Vagina (tissue), 2 donors: ENCODE measurements at places on chromosomes 1 and 21.

DNA sequence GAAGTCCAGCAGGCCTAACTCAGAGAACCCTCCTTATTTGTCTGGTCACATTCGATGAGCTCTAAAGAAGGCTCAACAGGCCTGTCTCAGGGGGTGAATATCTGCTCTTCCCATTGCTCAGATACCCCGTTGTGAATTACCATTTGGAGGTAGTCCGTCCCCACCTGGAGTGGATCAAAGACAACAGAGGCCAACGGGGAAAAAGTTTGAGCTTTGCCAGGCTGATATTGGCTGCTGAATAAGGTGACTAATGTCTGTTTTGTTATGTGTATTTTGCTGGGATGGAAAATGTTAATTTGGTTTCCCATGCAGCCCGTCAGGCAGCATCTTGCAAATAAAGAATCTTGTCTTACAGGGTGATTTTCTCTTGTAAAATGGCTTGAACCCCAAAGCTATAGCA is 69.2 kb upstream of the EPS8L3 start:
- DNase-seq = no peak

GRCh38 chr21:43812957-43813655 is 23.7 kb downstream of the RRP1 start:
- DNase-seq = no peak

DNA sequence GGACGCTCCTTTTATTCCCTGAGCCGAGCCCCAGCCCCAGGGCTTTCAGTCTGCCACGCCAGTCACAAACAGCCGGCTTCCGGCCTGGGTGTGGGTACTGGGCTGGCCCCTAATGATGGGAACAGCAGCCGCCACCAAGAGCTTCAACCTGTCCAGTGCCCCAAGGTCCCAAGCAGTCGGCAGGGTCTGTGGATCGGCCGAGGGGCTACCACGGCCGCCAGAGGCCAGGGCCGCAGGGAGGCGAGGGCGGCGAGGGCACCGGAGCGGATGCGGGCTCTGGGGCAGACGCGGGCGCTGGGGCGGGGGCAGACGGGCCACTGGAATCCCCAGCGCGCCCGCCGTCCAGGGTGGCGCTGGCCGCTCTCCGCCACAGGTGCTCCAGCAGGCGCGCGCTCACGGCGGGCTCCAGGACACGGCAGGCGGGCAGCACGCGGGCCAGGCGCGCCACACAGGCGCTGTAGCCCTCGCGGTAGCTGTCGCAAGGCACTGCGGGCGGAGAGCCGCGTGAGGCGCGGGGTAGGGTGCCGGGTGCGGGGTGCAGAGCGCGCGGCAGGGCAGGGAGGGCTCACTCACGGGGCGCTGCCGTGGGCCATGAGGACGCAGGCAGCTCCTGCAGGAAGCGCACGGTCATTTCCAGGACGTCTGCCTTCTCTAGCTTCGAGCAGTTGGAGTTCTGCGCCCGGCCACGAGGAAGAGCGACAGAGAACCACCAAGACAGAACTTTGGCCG is 887 bp downstream of the HES2 start:
- no peak for DNase-seq

GRCh38 chr1:190175320-190175719 is 302.3 kb downstream of the BRINP3 start:
- no peak for DNase-seq

GRCh38 chr1:93002781-93003180 is 41.5 kb upstream of the DIPK1A start:
- DNase-seq = no peak

DNA sequence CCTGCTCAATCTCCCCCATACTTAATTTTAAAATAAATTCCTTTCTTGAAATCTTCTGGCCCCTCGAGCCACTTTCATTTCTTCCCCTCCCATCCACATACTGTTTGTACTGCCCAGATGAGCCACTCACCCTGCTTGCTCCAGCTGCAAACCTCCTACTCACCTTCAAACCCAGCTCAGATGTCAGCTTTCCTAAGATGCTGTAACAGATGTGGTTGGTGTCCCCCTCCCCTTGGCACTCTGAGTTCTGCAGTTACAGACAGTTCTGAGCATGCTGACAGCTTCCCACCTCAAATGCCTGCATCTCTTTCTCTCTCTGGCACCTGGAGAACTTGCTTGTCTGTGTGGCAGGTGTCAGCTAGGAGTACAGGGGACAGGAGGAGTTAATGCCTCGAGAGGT is 106.7 kb downstream of the PTPRU start:
- no peak for DNase-seq

DNA sequence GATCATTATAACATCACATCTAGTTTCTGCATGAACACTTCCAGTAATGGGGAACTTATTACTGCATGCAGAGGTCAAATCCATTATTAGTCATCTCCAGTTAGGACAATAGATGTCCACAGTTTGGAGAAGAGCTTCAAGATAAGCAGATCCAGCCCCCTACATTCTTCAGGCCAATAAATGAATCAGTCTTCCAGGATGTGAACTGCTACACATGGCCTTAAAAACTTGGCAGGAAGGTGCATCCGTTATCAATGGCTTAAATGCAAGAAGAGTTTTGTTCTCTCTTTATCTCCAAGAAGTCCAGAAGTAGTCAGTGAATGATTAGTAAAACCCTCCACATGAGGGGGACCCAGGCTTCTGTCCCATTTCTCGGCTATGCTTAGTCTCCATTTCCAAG is 70.8 kb downstream of the DMRTA2 start:
- no peak for DNase-seq

GRCh38 chr1:46983830-46984586 is 39.5 kb upstream of the CYP4X1 start:
- no peak for DNase-seq

DNA sequence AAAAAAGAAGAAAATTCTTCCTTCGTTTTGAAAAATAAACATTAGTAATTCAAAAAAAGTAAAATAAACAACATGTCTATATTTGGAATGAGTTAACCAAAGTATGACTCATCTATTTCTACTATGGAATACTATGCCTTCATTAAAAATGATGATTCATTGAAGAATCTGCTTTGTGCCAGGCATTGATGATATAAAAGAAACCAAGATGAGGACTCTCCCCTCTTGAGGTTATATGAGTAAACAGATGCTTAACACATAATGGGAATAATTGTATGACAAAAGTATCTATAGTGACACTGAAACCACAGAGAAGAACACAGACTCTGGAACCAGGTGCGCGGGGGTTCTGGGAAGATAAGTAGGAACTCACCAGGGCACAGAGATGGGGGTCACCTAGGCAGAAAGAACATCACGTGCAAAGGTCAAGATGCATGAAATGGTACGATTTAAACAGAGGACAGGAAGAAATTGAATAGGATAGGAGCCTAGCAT is 18.8 kb downstream of the ELF3 start:
- no peak for DNase-seq

GRCh38 chr21:33478935-33479678 is 667 bp downstream of the TMEM50B start:
- DNase-seq = no peak

DNA sequence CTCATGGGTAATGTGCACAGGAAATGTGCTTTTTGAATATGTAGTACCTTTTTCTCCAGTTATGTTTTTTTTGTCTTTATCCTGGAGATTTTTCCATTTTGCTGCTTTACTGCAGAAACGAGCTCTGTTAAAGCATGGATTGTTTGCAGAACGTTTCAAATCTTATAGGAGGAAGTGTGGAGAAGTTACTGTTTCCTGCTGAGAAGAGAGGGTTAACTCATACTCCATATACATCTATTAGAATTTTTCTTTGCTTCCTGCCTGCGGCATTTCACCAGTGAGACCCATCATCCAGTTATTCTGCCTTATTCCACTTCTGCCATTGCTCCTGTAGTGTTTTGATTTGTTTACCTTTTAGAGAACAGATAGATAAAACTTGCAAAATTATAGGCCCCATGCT is 2.0 kb downstream of the RPRD2 start:
- DNase-seq = no peak

GRCh38 chr1:92961896-92962752 is 862 bp upstream of the DIPK1A start:
- DNase-seq = no peak

DNA sequence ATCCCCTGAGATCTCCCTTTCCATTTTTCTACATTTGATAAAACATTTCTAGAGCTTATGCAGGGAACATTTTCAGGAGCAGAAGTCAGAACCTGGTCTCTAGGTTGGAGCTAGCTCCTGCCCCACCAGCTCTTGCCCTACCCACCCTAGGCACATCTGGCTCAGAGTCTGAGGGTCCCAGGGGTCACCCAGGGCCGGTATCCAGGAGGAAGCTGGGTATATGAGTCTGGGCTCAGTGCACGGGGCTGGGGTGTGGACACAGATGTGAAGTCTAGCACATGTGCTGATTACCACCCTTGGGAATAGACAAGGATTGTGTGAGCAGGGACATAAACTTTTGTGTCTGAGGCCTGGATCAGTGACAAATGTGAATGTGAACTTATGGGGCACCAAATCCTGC is 95.4 kb downstream of the MATN1 start:
- DNase-seq = no peak

DNA sequence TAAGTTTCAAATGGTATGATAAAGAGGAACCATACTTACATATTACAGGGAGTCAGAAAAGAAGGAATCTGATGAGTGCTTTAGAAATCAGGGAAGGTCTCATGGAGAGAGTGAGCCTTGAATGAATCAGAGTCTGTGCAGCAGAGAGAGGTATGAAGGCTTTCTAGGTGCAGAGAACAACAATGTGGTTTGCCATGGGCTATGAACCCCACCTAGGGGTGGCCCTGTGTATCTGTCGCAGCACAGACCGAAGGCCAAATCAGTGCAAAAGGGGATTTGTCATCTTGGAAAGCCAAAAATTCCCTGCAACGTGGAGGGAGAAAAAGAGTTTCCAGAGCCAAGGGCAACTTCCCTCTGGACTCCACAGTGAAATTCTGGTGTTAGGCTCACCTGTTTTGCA is 3.5 kb downstream of the PAPPA2 start:
- no peak for DNase-seq

GRCh38 chr21:25567472-25567871 is 39.8 kb downstream of the MRPL39 start:
- DNase-seq = no peak
